ENCODE measurements at places on chromosomes 2 and 18.
A peak's percentile ranks its signal among the peaks of the same experiment; 100 is the strongest.

DNA sequence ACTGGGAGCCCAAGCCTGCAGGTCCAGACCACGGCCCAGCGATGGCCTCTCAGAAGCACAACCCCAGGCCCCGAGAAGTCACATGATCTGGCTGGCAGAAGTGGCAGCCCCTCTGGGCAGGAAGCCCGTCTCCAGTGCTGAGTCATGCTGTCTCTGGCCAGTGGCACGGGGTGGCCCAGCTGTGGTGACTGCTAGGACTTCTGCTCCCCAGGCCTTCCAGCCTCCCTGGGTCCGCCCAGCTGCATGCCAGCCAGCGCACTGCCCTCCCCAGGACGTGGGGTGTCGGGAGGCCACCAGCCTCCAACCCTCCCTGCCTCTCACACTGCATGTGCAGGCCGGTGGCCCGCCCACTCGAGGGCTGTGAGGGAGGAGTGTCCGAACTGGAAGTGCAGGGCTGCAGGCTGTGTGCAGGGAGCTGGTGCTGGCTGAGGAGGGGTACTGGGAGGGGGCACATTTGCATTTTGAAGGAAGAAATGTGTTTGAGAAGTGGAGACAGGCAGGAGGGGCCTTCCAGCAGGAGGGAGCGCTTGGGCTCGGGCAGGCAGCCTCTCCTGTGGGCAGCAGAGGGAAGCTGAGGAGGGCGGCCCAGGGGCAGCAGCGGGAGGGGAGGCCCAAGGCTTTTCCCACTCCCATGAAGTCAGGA lies 17.0 kb upstream of the HPCAL1 start:
- H3K4me3 ChIP-seq: no peak overlapping the region
- H3K36me3 ChIP-seq: no peaks in the 10 kb centered on the region
- peak; percentile 94 for DNase-seq
- H3K27ac ChIP-seq: peak overlapping the region; percentile 74
- H3K27me3 ChIP-seq: no peaks in the 10 kb centered on the region

GRCh38 chr2:69073928-69074570 lies 61.1 kb downstream of the ANTXR1 start:
- DNase-seq: no peak
- peaks cover 56% of the 10 kb centered on the region for H3K4me1 ChIP-seq
- no peaks in the 10 kb centered on the region for H3K27me3 ChIP-seq
- peaks cover 36% of the 10 kb centered on the region for H3K36me3 ChIP-seq

DNA sequence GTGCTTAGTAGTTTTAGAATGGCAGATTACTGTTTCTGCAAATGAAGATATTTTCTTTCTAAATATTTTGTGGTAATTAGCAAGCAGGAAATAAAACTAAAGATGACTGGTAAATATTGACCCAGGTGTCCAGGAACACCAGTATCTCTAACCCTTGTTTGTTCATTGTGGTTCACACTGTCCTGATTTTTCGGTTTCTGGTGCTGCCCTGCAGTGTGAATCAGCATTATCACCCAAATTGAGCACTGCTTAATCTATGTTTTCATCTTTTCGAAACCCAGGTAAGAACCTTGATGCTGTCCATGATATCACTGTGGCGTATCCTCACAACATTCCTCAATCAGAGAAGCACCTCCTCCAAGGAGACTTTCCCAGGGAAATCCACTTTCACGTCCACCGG lies 167.4 kb downstream of the CAPN13 start:
- no peaks in the 10 kb centered on the region for H3K27me3 ChIP-seq
- H3K27ac ChIP-seq: no peak overlapping the region
- no peak for DNase-seq
- no peak overlapping the region for H3K4me3 ChIP-seq
- peaks cover 11% of the 10 kb centered on the region for H3K4me1 ChIP-seq
- peaks cover 5% of the 10 kb centered on the region for H3K36me3 ChIP-seq

GRCh38 chr2:140910683-140911082 lies 1220.1 kb downstream of the LRP1B start:
- H3K27ac ChIP-seq: no peak overlapping the region
- H3K4me1 ChIP-seq: no peaks in the 10 kb centered on the region
- no peaks in the 10 kb centered on the region for H3K36me3 ChIP-seq
- H3K4me3 ChIP-seq: no peak overlapping the region
- peaks cover 3% of the 10 kb centered on the region for H3K27me3 ChIP-seq

DNA sequence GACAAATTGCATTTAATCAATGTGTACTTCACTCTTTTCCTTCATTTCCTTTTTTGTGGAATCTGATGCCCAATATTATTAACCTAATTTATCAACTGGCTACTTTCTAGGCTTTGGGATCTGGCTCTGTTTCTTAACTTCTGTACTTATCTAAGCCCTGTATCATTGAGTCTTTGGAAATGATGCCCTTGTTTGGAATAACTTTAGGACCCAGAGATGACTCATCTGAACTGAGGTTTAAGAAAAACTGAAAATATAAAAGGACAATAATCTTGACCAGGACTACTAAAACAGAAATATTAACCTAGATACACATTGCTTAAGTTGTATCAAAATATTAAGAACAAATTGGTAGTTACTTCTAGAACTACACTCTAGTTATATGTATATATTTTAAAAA lies 600.8 kb downstream of the CPS1 start:
- no peak overlapping the region for H3K4me3 ChIP-seq
- peaks cover 10% of the 10 kb centered on the region for H3K4me1 ChIP-seq
- no peaks in the 10 kb centered on the region for H3K36me3 ChIP-seq
- H3K27ac ChIP-seq: no peak overlapping the region
- H3K27me3 ChIP-seq: no peaks in the 10 kb centered on the region

- no peaks in the 10 kb centered on the region for H3K27me3 ChIP-seq
- H3K4me3 ChIP-seq: no peak overlapping the region
- no peak overlapping the region for H3K27ac ChIP-seq
- DNase-seq: no peak
- H3K36me3 ChIP-seq: peaks cover 24% of the 10 kb centered on the region
These were observed 41.4 kb downstream of the ZAP70 start for GRCh38 chr2:97754690-97755346.

- peaks cover 14% of the 10 kb centered on the region for H3K36me3 ChIP-seq
- H3K27ac ChIP-seq: peak overlapping the region; percentile 95
- H3K4me1 ChIP-seq: peaks cover 36% of the 10 kb centered on the region
- DNase-seq: no peak
- H3K4me3 ChIP-seq: peak overlapping the region; percentile 86
- H3K27me3 ChIP-seq: no peaks in the 10 kb centered on the region
These were observed 1.3 kb downstream of the PTMA start for GRCh38 chr2:231709636-231709980.

GRCh38 chr18:7878265-7879211 lies 311.4 kb downstream of the PTPRM start:
- no peaks in the 10 kb centered on the region for H3K27me3 ChIP-seq
- H3K4me3 ChIP-seq: no peak overlapping the region
- no peak for DNase-seq
- H3K4me1 ChIP-seq: peaks cover 40% of the 10 kb centered on the region
- no peaks in the 10 kb centered on the region for H3K36me3 ChIP-seq

All from chondrocyte (in vitro differentiated cells).